ENCODE measurements at places on chromosomes 13 and 19. TPM values are rescaled to one million over a fixed set of nuclear protein-coding genes. Genes with fewer than 3 reads are reported as not detected.

DNA sequence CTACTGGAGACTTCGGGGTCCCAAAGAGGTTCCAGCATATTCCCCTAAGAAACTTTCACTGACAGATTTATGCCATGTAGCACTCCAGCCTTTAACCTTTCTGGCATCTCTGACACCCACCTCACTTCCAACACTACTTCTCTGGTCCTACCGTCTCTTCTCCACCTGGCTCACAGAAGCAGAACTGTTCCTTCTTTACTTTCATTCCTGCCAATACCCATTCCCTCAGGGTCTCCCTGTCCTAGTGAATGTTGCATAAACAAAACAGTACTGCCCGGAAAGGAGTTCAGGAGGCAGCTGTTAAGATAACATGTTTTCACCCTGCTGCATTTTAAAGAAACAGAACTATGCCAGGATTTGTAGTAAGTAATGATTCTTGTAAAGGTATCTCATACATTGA, 136.0 kb upstream of the MIR17HG start:
- no peak for DNase-seq

GRCh38 chr13:45696610-45697226, 5.4 kb upstream of the CBY2 start:
- no peak for DNase-seq

DNA sequence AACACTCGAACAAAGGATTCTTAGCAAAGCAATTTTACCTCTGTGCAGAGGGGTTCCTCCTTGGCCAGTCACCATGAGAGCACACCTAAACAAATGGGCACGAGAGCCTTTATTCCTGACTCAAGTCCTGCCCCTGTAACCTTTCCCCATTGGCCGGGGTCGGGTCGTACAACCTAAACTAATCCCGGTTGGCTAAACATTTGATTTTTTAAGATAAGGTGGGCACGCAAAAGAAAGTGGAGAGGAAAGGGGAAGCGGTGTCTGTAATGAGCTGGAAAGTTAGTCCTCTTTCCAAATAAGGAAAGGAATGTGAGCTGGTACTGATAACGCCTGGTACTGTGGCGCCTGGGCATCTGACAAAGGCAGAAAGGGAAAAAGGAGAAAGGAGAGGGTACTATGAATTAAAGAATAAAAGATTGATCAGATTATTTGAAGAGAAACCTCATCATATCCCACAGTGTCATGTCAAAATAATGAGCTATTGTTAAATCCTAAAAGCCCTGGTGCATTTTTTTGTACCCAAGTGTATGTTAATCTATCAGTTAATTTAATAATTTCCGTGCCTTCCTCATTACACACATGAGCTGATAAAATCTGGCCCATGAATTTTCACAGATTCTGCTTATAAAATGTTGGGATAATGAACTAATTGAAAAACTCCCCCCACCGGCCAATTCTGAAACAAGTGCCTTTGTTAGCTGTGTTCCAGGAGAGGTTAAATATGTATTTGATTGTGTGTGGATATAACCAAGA, 335.7 kb downstream of the RFC3 start:
- DNase-seq: no peak

DNA sequence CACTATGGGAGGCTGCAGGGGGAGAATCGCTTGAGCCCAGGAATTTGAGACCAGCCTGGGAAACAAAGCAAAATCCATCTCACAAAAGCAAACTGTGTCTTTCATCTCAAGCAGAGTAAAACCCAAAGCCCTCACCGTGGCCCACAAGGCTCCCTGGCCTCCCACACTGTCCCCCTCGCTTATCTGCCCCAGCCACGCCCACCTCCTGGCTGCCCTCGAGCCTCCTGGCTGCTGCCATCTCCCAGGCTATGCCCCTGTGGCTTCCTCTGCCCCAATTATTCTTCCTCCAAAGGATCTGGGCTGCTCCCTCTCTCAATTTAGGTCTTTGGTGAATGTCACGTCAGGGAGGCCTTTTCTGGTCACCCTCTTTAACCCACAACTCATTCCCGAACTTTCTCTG, 3.6 kb downstream of the RABAC1 start:
- DNase-seq: no peak

DNA sequence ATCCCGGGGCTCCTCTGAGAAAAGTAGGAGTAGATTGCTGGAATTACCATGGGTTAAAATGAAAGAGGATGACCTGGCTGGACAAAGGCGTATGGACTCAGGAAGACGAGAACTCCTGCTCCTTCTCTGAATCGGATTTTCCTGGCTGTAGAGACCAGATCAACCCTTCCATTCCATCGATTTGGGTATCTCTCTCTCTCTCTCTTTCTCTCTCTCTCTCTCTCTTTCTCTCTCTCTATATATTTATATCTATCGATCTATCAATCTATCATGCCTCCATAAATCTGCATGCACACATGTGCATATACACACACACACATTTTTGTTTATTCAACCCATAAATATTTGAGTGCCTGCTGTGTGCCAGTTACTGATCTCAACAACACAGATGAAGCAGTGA, 234.9 kb downstream of the LMO7 start:
- DNase-seq: no peak

DNA sequence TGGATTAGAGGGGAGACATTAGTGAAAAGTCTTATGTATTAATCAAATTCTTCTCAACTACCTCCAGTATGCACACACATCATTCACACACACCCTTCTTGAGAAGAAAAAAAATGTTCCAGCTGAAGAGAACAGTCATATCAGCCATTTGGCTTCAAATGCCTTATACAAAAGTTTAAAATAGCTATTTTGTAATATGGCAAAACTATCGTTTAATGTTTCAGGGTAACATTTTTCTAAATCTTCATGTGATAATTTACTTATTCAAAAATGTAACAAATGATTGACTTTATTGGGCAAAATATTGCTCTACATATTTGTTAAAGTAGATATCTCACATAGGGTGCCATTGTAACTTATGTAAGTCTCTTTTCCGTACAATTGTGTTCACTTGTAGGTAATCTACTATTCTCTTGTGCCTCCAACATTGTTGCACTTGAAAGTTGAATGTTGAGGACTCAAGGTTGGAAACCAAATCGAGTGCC, 13.6 kb downstream of the ZIC2 start:
- peak; percentile 75 for DNase-seq

- DNase-seq: no peak
Observed at GRCh38 chr13:48906200-48906599, 69.5 kb upstream of the FNDC3A start.

DNA sequence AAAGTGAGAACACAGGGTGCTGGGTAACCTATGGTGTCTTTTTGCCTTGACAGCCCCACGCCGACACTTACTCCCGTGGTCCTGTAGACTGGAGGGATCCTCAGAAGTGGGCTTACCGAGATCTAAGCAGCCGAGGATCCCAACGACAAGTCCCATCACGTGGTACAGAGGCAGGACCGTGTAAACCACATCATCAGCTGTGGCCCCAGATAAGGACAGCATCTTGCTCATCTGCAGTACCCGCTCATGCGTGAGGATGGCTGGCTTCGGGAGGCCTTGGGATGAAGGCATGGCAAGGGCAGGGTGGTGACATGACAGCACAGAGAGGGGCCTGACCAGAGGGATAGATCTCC, 2.1 kb downstream of the SLC27A5 start:
- DNase-seq: no peak

- DNase-seq: no peak
Observed at GRCh38 chr19:989381-990081, 5.4 kb downstream of the WDR18 start.

GRCh38 chr19:8028951-8029491, 23.5 kb upstream of the CCL25 start:
- no peak for DNase-seq

- peak; percentile 50 for DNase-seq
Observed at GRCh38 chr13:50531917-50532899, 311.3 kb downstream of the DLEU7 start.

DNA sequence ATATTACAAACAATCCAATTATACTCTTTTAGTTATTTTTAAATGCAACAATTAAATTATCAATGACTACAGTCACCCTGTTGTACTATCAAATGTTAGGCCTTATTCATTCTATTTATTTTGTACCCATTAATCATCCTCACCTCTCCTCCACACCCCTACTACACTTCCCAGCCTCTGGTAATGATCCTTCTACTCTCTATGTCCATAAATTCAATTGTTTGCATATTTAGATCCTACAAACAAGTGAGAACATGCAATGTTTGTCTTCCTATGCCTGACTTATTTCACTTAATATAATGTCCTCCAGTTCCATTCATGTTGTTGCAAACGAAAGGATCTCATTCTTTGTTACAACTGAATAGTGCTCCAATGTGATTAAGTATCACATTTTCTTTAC, 1414.6 kb downstream of the SLITRK1 start:
- DNase-seq: no peak

- peak; percentile 87 for DNase-seq
Observed at GRCh38 chr19:55088543-55089341, 13.1 kb downstream of the EPS8L1 start.

DNA sequence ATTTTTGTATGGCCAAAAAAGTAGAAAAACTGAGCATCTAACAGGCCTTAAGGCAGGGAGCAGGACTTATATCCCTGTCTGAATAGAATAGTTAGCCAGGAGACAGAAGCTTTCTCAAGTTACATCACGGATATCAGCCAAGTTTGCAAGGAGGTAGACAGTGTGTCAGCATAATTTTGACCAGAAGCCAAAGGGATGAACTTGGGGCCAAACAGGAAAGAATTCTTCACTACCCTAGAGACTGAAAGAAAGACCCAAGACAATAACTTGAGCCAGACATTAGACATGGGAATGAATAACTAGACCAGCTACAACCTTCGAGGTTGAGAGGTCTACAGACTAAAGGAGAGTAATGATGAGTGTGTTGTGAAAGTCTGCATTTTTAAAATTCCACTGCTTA, 48.1 kb upstream of the PCDH9 start:
- DNase-seq: peak; percentile 30

- no peak for DNase-seq
Observed at GRCh38 chr13:101767131-101767530, 314.7 kb downstream of the ITGBL1 start.

- DNase-seq: no peak
Observed at GRCh38 chr19:39768334-39768733, 10.3 kb upstream of the LEUTX start.

DNA sequence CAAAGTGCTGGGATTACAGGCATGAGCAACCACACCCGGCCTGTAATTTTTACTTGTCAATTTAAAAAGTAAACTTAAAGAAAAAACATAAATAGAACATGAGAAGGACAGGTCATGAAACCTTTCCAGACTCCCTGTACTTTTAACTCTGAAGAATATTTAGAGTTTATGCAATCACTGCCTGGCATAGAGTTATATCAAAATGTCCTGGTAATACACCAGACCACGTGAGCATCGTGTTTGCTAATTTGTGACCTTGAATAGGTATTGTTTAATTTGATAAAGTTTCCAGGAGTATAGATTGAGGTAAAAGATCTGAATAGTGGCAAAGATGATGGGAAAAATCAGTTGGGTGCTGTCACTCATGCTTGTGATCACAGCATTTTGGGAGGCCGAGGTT, 81.2 kb upstream of the RNF113B start:
- DNase-seq: no peak

DNA sequence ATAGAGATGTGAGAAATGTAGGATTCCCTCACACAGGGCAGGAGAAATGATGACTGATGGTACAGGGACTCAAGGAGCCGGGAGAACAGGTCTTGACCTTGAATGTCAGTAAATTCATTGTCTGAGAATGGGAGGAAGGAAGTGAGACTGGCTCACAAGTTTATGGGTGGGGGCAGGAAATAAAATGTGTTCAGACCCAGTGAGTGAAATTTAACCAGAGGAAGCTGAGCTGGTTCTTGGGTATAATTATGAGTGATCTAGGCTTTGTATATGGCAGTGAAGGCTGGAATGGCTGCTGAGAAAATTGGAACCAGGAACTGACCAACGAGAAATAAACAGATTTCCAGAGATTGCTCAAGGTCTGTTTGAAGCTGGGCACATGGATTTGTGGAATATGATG, 6.3 kb upstream of the IGSF23 start:
- no peak for DNase-seq

Gene SHD
- 18.1 TPM for total RNA-seq

Gene KLK10
- 13.8 TPM for total RNA-seq

Gene C13orf42
- total RNA-seq: not detected

Gene HIPK4
- total RNA-seq: not detected

Gene CEACAM21
- 2.6 TPM for total RNA-seq

Measured in tongue (tissue), 3 donors.